Thoracic aorta (tissue), 2 donors: ENCODE measurements at places on chromosomes 7 and 10.
A peak's percentile ranks its signal among the peaks of the same experiment; 100 is the strongest.

DNA sequence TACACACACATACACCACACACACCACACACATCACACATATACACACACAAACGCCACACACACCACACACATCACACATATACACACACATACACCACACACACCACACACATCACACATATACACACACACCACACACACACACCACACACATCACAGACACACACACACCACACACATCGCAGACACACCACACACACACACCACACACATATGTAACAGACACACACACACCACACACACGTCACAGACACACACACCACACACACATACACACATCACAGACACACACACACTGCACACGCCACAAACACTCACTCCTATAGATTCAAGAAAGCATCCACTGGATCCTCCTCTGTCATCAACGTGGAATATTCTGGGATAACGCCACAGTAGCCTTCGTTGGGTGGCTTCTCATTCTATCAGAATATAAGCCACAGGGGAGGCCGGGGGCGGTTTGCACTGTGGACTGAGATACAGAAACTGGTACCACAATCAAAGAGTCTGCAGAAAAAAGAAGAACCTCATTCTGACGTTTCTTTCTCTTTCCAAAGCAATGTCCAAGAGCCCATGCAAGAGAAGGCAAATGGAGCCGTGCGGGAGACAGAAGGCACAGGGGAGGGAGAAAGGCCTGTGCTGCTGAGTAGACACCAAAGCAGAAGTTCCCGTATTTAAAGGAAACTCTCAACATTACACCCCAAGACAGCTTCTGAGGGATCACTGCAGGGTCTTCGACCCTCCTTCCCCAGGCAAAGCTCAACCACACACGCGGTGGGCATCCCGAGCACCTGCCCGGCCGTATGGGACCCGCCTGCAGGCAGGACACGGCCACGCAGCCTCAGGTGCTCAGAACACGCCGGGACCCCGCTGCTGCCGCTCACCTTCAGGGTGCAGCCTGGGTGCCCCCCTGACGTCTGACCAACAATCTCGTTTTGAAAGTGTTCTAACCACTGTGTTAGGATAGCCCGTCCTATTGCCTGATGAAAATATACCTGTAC lies 321.2 kb downstream of the DNAJB6 start:
- H3K36me3 ChIP-seq, result no peaks in the 10 kb centered on the region
- H3K4me1 ChIP-seq, result no peaks in the 10 kb centered on the region
- no peak for DNase-seq

DNA sequence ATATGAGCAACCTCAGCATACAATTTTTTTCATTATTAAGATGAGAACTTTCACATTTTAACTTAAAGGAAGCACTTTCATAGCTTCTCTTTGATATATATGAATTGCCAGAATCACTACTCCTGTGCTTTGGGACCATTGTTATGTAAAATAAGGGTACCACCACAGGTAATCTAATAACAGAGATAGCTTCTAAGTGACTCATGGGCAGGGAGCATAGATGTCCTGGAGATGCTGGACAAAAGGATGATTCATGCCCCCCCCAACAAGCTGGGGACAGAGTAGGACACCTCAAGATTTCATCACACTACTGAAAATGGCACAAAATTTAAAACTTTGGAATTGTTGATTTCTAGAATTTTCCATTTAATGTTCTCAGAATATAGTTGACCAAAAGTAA lies 641.1 kb downstream of the PCDH15 start:
- no peak overlapping the region for H3K4me3 ChIP-seq
- H3K27me3 ChIP-seq, result no peaks in the 10 kb centered on the region
- H3K36me3 ChIP-seq, result no peaks in the 10 kb centered on the region
- no peaks in the 10 kb centered on the region for H3K4me1 ChIP-seq

- no peak overlapping the region for H3K4me3 ChIP-seq
- no peaks in the 10 kb centered on the region for H3K36me3 ChIP-seq
- no peak for DNase-seq
- H3K27me3 ChIP-seq, result no peaks in the 10 kb centered on the region
- H3K4me1 ChIP-seq, result peaks cover 13% of the 10 kb centered on the region
These were observed 127.4 kb upstream of the INHBA start for GRCh38 chr7:41830271-41830670.

DNA sequence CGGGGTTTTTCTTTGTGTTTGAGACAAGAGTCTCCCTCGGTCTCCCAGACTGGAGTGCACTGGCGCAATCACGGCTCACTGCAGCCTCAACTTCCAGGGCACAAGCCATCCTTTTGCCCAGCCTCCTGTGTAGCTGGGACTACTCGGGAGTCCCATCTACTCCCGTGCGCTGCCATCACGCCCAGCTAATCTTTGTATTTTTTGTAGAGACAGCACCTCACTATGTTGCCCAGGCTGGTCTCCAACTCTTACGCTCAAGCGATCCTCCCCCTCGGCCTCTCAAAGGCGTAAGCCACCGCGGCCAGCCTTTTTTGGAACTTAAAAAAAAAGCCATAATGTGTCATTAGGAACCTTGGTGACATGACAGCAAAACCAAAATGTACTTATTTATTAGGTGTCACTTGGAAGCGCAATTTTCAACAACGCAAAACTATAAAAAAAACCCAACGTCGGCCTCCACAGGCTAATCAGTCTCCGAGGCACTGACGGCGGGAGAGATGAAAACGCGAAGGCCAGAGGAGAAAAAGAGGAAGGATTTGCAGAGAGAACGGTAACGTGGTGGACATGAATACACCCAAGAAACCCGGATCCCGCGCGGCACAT lies 911 bp upstream of the HNRNPH3 start:
- DNase-seq, result no peak
- no peaks in the 10 kb centered on the region for H3K27me3 ChIP-seq
- H3K4me3 ChIP-seq, result peak overlapping the region; percentile 79
- peak overlapping the region; percentile 100 for H3K27ac ChIP-seq
- H3K4me1 ChIP-seq, result peaks cover 32% of the 10 kb centered on the region

DNA sequence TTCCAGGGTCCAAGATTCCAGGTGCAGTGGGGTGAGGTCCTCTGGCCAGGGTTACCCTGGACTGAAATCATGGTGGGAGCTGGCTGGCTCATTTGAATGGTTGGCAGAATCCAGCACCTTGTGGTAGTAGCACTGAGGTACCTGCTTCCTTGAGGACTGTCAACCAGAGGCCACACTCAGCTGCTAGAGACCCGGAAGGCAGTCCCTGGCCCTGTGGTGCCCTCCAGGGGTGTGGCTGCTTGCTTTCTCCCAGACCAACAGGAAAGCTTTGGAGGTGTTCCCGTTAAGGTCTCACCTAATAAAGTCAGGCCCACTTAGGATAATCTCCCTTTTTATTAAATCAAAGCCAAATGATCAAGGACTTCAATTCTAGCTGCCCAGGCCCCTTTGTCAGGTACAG lies 107.7 kb upstream of the GDF10 start:
- H3K27me3 ChIP-seq, result no peaks in the 10 kb centered on the region
- no peak overlapping the region for H3K27ac ChIP-seq
- H3K4me1 ChIP-seq, result no peaks in the 10 kb centered on the region
- H3K36me3 ChIP-seq, result no peaks in the 10 kb centered on the region
- no peak for DNase-seq
- no peak overlapping the region for H3K4me3 ChIP-seq

- no peaks in the 10 kb centered on the region for H3K36me3 ChIP-seq
- no peak overlapping the region for H3K4me3 ChIP-seq
- no peak for DNase-seq
These were observed 81.4 kb downstream of the ADCYAP1R1 start for GRCh38 chr7:31133497-31133896.

GRCh38 chr7:24192691-24193090 lies 91.3 kb upstream of the NPY start:
- H3K4me1 ChIP-seq, result no peaks in the 10 kb centered on the region
- no peak for DNase-seq
- no peak overlapping the region for H3K4me3 ChIP-seq
- H3K27ac ChIP-seq, result no peak overlapping the region

DNA sequence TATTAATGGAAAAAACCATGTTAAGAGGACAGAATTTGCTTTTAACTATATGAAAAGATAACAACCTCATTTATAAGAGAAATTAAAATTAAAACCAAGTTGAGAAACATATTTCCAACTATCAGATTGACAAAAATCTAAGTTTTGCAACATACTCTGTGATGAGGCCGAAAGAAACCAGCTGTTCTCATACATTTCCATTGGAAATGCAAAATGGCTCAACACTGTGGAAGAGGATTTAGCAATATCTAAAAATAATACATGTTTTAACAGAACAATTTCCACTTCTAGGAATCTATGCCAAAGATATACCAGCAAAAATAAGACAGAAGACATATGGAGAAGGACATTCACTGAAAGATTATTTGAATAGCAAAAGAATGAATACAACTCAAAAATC lies 268.8 kb downstream of the DYNC1I1 start:
- DNase-seq, result no peak
- no peaks in the 10 kb centered on the region for H3K27me3 ChIP-seq
- H3K27ac ChIP-seq, result no peak overlapping the region
- no peaks in the 10 kb centered on the region for H3K36me3 ChIP-seq
- no peak overlapping the region for H3K4me3 ChIP-seq

DNA sequence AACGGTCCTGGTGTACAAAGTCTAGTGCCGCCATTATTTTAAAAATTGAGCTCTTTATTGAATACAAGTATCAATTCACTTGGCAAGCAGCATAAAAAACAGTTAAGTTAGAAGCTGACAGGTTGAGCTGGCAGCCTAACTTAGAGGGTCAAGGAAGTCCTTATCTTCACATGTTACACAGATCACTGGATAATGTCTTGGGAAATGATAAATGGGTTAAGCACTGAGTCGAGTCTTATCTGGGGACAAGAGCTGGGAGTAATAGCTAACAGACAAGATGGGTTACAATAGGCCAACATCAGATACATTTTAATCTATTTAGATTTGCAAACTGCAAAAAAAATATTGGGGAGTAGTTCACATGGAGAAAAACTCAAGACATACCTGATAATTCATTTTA lies 34.2 kb downstream of the SLC18A2 start:
- H3K27ac ChIP-seq, result no peak overlapping the region
- no peaks in the 10 kb centered on the region for H3K36me3 ChIP-seq
- no peak for DNase-seq
- H3K4me3 ChIP-seq, result no peak overlapping the region
- H3K27me3 ChIP-seq, result no peaks in the 10 kb centered on the region

- H3K4me1 ChIP-seq, result no peaks in the 10 kb centered on the region
- no peak overlapping the region for H3K27ac ChIP-seq
- H3K36me3 ChIP-seq, result peaks cover 4% of the 10 kb centered on the region
These were observed 37.4 kb downstream of the MACROH2A2 start for GRCh38 chr10:70090013-70090412.

- no peak for DNase-seq
- H3K4me1 ChIP-seq, result no peaks in the 10 kb centered on the region
- no peak overlapping the region for H3K4me3 ChIP-seq
- no peak overlapping the region for H3K27ac ChIP-seq
- no peaks in the 10 kb centered on the region for H3K27me3 ChIP-seq
These were observed 23.0 kb downstream of the ASB15 start for GRCh38 chr7:123624527-123625183.

DNA sequence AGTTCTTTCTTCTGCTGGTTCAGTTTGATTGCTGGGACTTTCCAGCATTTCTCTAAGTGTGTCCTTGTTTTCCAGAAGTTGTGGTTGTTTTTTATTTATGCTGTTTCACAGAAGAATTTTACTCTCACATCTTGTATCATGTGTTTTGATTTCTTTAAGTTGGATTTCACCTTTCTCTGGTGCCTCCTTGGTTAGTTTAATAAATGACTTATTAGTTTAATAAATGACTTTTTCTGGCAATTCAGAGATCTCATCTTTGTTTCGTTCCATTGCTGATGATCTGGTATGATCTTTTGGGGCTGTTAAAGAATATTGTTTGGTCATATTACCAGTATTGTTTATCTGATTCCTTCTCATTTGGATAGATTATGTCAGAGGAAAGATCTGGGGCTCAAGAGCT lies 59.8 kb upstream of the CYP2C9 start:
- H3K27ac ChIP-seq, result no peak overlapping the region
- no peaks in the 10 kb centered on the region for H3K27me3 ChIP-seq
- H3K36me3 ChIP-seq, result no peaks in the 10 kb centered on the region
- H3K4me3 ChIP-seq, result no peak overlapping the region

- peak overlapping the region; percentile 86 for H3K27ac ChIP-seq
- no peaks in the 10 kb centered on the region for H3K27me3 ChIP-seq
- no peaks in the 10 kb centered on the region for H3K36me3 ChIP-seq
These were observed 392.1 kb upstream of the PODXL start for GRCh38 chr7:131948434-131949053.

GRCh38 chr10:131503992-131504391 lies 192.5 kb upstream of the TCERG1L start:
- H3K27ac ChIP-seq, result no peak overlapping the region
- no peak for DNase-seq
- H3K36me3 ChIP-seq, result no peaks in the 10 kb centered on the region
- H3K27me3 ChIP-seq, result no peaks in the 10 kb centered on the region
- H3K4me3 ChIP-seq, result no peak overlapping the region
- H3K4me1 ChIP-seq, result no peaks in the 10 kb centered on the region

GRCh38 chr10:104256335-104256961 lies 1.8 kb downstream of the GSTO1 start:
- peak overlapping the region; percentile 89 for H3K4me3 ChIP-seq
- H3K4me1 ChIP-seq, result peaks cover 21% of the 10 kb centered on the region

GRCh38 chr7:46291050-46291438 lies 370.0 kb upstream of the IGFBP3 start:
- H3K4me1 ChIP-seq, result peaks cover 12% of the 10 kb centered on the region
- no peak overlapping the region for H3K27ac ChIP-seq
- DNase-seq, result no peak
- H3K27me3 ChIP-seq, result no peaks in the 10 kb centered on the region
- peak overlapping the region; percentile 51 for H3K4me3 ChIP-seq
- H3K36me3 ChIP-seq, result no peaks in the 10 kb centered on the region

- no peak overlapping the region for H3K4me3 ChIP-seq
- H3K27me3 ChIP-seq, result no peaks in the 10 kb centered on the region
- DNase-seq, result no peak
These were observed 121.0 kb downstream of the AKR1D1 start for GRCh38 chr7:138196971-138197896.

GRCh38 chr10:111116762-111117445 lies 40.1 kb downstream of the ADRA2A start:
- no peaks in the 10 kb centered on the region for H3K4me1 ChIP-seq
- H3K27me3 ChIP-seq, result no peaks in the 10 kb centered on the region
- DNase-seq, result no peak
- H3K27ac ChIP-seq, result no peak overlapping the region
- H3K36me3 ChIP-seq, result no peaks in the 10 kb centered on the region

GRCh38 chr7:46880508-46881196 lies 701.3 kb downstream of the TNS3 start:
- H3K4me1 ChIP-seq, result no peaks in the 10 kb centered on the region
- H3K27ac ChIP-seq, result no peak overlapping the region
- no peak for DNase-seq
- H3K4me3 ChIP-seq, result no peak overlapping the region
- H3K36me3 ChIP-seq, result no peaks in the 10 kb centered on the region
- H3K27me3 ChIP-seq, result no peaks in the 10 kb centered on the region

GRCh38 chr7:25314094-25314730 lies 85.9 kb upstream of the NPVF start:
- H3K4me3 ChIP-seq, result no peak overlapping the region
- H3K27ac ChIP-seq, result no peak overlapping the region
- H3K27me3 ChIP-seq, result no peaks in the 10 kb centered on the region
- DNase-seq, result no peak
